NCI-H1436 treated with DMSO at 0.1 percent for 48 hours (cell line): ENCODE measurements at places on chromosomes 7 and 10.

DNA sequence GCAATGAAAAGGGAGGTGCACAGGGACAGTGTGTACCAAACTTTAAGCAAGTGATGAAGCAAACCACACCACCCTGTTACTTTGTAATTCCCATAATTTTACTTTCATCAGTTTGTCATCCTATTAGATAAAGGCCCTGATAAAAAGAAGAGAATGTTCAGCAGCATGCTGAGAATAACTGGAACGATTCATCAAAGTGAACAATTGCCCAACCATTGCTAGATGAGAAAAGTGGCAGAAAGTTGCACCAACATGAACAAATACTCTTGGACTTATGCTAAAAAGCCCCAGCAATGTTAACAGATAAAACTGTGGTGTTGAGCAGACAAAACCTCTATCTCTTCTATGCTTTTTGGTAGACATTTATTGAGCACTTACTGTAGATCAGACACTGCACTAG lies 75.5 kb upstream of the PCGF5 start:
- DNase-seq: no peak

DNA sequence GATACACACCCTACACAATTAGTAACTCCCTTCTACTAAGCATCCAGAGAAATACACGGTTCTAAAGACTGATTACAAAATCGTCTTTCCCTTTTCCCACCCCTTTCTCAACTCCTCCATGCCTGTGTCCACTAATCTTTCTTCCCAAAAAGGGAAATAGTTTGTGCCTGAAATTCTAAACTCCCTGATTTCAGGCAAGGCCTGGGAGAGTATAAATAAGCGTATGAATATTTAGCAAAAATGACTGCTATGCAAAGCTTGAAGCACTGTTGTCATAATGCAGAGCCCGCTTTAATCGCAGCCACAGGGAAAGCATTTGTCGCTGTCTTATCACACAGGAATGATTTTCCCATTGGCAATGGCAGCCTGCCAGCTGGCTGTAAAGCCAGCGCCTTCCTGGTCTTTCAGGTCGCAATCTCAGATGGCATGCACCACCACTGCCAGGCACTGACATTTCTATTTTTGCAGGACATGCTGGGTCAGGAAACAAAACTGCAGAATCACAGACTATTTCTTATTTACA lies 142.9 kb upstream of the PCGF5 start:
- DNase-seq: no peak

- DNase-seq: peak; percentile 15
Observed at GRCh38 chr7:98051118-98051744, 55.4 kb upstream of the LMTK2 start.

- DNase-seq: no peak
Observed at GRCh38 chr10:122558452-122558851, 2.1 kb upstream of the DMBT1 start.

- DNase-seq: no peak
Observed at GRCh38 chr10:129415215-129416140, 51.6 kb upstream of the MGMT start.

DNA sequence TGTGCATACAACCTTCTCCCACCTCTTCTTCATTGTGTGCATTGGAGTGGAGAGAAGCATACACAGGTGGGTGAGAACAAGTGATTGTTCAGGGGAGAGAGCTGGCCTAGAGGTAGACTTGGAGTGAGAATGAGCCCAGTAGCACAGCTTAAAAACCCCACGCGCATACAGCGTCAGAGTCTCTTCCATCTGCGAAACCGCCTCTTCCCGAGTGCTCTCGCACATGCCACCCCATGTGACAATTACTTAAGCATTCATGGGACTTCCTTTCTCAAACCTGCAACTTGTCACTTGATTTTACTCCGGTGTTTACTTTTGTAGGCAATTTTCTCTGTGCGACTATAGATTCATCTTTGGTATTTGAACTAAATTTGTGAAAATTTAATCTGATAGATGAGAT lies 176.8 kb upstream of the AGK start:
- DNase-seq: no peak

GRCh38 chr7:108204281-108204796 lies 74.2 kb upstream of the LAMB4 start:
- no peak for DNase-seq
